Calu3 (cell line): ENCODE measurements at places on chromosomes 5 and 9. TPM values are rescaled to one million over a fixed set of nuclear protein-coding genes. Genes with fewer than 3 reads are reported as not detected.
A peak's percentile ranks its signal among the peaks of the same experiment; 100 is the strongest.

GRCh38 chr5:57358796-57359592 is 123.6 kb downstream of the ACTBL2 start:
- H3K27me3 ChIP-seq = no peaks in the 10 kb centered on the region
- no peak overlapping the region for H3K27ac ChIP-seq
- no peaks in the 10 kb centered on the region for H3K36me3 ChIP-seq
- H3K4me1 ChIP-seq = peaks cover 6% of the 10 kb centered on the region
- no peak for DNase-seq
- no peak overlapping the region for H3K4me3 ChIP-seq

DNA sequence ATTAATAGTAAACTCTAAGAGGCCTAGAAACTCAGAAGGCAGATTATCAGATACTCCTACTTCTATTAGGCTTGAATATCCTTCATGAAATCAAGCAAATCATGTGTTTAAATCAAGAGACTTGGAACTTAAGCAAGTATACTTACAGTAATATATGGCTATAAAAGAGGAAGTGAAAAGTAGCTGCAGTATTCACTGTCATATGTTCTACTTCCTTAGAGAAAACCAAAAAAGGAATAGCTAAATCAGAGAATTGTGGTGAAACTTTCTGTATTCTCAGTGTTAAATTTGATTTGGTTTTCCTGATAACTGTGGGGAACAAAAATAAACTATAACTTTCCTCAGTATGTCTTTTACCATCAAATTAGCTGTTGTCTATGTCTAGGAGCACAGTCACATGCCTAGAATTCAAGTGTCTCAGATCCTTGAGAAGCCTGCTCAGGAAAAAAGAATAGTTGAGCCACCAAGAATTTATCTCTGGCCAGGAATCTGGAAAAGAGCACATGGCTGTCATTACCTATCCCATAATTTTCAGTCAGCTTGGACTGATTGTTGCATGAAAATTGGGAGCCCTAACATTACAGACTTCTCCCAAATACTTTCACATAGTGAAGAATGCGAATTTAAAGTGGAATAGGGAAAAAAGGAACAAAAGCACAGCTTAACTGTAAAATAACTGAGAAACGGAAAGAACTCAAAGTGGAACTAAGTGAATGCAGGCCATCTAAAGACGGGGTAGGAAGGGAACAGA is 1.7 kb downstream of the FKBP15 start:
- H3K36me3 ChIP-seq = peaks cover 25% of the 10 kb centered on the region
- peaks cover 24% of the 10 kb centered on the region for H3K4me1 ChIP-seq
- H3K27me3 ChIP-seq = no peaks in the 10 kb centered on the region
- no peak overlapping the region for H3K27ac ChIP-seq
- peak overlapping the region; percentile 92 for H3K4me3 ChIP-seq
- DNase-seq = no peak

ADGRD2 gene
- total RNA-seq = not detected in 2 replicates

- no peak within 1 kb of the TSS for H3K27ac ChIP-seq
- H3K27me3 ChIP-seq = peaks cover 61% of the 10 kb centered on the region
- DNase-seq = no peak
These were observed at the start of gene THBS4 for GRCh38 chr5:80034962-80035821. Gene THBS4, plus strand, starts transcription at chr5:80035348. Its CDS starts 190 bp downstream, at chr5:80035538.

RIMOC1 gene
- total RNA-seq = 27.6 and 28.5 TPM in 2 replicates
